ENCODE measurements at places on chromosomes 7 and 10.

DNA sequence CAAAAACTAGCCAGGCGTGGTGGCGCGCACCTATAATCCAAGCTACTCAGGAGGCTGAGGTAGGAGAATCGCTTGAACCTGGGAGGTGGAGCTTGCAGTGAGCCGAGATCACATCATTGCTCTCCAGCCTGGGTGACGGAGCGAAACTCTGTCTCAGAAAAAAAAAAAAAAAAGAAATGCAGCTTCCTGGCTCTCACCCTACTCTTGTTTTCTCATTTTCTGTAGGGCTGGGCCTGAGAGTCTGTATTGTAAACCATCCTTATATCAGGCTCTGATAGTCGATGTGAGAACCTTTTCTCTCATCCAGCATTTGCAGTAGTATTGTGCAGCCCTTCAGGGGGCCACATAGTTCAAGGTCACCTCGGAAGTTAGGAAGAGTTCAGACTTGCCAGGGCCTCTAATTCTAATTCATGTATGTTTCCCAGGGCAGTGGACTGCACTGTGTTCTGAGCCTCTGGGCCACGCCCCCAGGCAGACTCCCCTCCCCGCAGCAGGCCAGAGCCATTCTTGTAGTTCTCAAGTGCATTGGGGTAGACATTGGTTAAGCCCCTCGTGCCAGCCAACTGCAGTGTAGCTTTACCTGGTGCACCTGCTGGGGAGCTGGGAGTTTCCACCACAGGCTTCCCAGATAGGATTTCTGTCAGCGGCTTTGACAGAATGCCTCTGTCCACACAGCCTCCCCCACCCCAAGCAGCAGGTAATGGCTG, 38.3 kb upstream of the PDCD4 start:
- no peak for DNase-seq

DNA sequence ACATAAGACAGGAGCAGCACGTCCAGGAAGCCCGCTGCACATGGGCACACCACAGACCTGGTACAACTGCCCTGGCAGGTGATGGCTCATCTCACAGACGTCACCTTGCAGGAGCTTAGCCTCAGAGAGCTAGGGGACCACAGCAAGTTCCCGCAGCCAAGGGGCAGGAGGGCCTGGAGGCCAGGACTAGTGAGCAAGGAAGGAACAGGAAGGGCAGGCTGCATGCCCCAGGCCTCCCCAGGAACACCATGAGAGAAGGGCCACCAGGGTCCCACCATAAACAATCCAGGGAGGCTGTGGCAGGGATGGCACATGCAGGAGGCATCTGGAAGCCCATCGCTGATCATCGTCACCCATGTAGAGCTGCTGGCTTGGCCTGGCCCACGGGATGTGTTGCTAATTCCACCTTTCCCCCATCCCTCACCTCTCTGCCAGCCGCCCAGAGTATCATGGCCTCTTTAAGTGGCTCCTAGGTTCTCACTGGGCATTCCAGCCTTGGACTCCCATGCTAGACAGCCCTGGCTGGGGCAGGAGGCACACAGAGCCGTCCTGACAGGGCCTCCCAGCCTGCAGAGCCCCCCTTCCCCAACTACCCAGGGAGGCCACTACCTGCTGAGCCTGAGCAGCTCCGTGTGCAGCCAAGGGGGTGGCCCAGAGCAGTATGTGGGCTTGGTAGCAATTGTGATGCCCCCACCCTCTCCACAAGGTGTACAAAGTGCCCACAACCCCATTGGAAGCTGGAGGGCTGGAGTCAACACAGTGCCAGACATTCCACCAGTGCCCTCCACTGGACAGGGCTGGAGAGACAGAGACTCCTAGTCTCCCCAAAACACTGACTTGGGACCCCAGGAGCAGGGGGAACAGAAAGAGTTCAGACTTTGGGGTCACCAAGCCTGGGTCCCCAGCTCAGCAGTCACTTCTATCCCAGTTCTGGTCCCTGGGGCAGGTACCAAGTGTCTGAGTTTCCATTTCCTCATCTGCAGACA, 35.5 kb downstream of the GRID1 start:
- DNase-seq, result no peak

DNA sequence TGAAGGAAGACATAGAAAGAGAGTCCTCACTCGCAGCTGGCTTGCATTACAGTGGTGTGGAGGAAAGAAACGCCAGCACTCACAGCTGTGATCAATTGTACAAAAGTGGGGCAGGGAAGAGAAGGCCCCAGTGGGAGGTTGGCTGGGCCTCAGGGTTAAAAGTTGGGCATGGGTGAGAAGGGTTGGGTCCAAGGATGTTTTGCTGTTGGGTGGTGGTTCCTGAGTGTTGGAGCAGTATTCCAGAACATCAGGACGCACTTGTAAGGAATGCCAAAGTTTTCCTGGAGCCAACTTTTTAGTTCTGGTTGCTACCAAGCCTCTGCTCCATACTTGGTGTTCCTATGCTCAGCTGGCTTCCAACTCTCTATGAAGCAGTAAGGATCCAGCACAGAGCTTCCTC, 55.4 kb upstream of the MKRN1 start:
- no peak for DNase-seq

DNA sequence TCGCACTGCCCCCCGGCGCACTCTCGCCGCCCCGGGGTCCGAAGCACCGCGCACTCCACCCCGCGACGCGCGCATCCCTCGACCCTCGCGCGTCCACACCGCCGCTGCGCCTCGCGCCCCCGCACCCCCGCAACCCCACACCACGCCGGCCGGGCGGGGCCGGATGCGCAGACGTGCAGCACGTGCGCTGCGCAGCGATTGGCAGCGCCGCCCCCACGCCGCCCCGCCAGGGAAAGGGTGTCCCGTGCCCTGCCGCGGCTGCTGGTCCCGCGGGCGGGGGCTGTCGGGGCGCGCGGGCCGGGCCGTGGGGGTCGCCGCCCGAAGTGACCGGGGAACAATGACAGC, 53.7 kb upstream of the KDM7A start:
- peak; percentile 52 for DNase-seq

- no peak for DNase-seq
Observed at GRCh38 chr7:674454-675410, 51.8 kb upstream of the DNAAF5 start.

DNA sequence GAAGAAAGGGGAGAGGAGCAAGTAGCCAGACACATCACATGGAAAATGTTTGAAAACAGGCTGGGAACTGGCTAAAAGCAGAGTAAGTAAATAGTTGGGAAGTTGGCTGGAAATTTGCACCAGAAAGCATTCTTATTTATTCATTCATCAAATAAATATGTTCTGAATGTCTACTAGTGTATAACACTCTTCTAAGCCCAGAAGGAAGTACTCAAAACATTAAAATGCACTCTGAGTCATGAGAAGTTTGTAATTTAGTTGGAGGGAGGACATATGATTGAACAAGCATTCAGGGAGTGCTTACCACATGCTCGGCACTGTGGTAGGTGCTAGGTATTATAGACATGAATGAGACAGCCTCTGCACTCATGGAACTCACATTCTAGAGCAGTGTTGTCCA, 37.0 kb upstream of the CNNM1 start:
- DNase-seq, result no peak

DNA sequence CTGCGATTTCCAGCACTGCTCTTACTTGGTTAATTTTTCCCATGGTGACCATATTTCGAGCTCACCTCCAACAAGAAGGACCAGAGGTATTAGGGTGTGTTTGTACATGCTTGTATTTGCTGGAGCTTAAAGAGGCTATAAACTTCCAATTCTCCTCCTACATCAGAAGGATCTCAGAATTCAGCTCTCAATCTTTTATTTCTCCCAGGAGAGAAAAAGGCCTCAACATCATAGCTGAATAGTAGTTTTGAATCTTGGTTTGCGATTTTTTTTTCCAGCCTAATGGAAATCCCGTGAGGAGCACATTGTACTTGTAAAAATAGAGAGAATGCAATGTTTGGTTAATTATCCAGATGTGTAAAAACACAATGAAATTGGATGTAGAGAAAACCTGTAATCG, 69.7 kb downstream of the CPVL start:
- DNase-seq, result no peak

GRCh38 chr7:108051454-108051853, 48.5 kb upstream of the LAMB1 start:
- DNase-seq, result no peak

- DNase-seq, result no peak
Observed at GRCh38 chr7:3673524-3673923, 372.5 kb downstream of the SDK1 start.

DNA sequence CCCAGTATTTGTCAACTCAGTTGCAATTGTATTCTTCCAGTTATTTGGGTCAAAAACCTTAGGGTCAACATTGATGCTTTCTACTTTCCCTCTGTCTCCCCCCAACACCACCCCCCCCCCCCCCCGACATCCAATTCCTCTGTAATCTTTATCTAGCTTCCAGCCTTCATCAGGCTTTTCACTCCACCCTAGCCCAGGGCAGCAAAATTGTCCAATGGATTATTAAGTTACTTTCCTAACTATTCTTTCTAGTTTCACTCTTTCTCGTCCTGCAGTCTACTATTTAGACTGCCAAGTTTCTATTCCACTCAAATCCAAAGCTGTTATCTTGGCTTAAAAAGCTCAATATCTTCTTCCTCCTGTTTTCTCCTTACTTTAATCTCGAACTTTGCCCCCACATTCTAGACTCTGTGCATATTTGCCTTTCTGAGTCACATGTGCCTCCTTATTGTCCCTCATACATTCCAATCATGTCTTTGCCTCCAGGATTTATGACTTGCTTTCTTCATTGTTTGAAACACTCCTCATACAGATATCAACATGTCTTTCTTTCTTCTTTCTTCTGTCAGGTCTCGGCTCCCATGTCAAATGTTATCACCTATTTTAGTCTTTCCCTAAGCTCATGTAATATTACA, 196.6 kb upstream of the TMEM196 start:
- DNase-seq, result no peak

GRCh38 chr7:82805527-82805960, 357.1 kb downstream of the PCLO start:
- DNase-seq, result no peak

DNA sequence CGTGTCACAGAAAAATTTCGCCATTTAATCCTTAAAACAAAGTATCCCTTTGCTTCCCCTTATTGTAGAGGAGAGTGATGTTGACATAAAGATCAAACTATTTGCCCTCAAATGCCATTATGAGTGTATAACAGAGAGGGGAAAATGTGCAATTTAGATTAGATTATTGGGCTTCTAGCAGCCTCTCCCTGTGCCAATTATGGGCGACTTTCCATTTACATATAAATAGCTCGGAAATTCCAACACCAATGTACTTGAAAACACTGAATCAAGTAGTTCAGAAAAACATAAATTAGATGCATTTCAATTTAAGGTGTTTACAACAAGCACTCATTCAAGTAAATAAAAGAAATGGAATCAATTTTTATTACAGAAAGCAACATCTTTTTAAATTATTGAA, 64.6 kb upstream of the LRRN3 start:
- no peak for DNase-seq

DNA sequence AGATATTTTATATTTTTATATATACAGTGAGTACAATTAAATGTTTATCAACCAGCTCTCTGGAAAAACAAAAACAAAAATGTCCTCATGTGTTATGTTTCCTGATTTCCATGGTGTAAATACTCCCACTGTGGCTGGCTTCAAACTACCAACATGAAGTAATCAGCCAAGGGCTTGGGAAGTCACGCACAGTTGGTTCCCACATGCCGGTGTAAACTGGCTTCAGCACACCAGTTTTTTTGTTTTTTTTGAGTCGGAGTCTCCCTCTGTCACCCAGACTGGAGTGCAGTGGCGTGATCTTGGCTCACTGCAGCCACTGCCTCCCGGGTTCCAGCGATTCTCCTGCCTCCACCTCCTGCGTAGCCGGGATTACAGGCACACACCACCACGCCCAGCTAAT, 11.8 kb downstream of the OSBPL3 start:
- DNase-seq, result no peak

DNA sequence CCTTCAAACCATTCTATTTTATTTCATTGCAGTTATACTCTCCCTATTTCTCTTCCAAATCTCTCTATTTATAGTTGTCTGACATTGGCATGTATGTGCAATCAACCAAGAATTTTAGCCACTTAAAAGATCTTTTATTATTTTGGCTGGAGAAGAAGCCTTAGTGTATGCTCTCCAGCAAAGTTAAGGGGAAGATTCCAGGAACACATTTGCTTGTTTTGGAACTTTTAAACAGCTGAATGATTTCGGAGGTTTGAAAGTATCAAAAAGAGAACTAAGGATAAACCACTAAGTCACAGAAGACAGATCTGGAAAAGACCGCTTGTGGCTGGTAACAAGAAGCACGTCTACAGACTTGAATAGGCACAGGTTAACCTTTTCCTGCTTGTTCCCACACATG, 182.2 kb upstream of the FZD1 start:
- DNase-seq, result no peak

- DNase-seq, result no peak
Observed at GRCh38 chr7:142868986-142869415, 14.1 kb downstream of the EPHB6 start.

DNA sequence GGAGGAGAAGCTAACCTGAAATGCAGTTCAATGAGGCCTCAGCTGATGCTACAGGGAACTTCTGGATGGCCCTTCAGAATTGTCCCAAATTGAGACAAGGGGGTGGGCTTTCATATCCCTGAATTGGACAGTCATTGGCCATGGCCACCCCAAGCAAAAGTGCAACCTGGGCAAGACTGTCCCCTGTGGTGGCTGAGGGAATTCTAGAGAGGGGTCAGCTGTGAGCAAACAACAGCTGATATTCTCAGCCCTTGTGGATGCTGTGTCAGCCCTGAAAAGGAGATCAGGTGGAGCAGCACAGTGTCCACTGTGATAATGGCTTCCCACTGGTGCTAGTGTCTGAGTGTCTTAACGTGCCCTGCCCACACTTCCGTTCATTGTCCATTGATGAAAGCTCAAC, 76.6 kb downstream of the SLC16A9 start:
- no peak for DNase-seq

GRCh38 chr7:51316666-51317581, at the start of gene COBL:
TSS of gene COBL (minus strand) at chr7:51316809. CDS start at chr7:51316633, 176 bp downstream.
- no peak for DNase-seq

DNA sequence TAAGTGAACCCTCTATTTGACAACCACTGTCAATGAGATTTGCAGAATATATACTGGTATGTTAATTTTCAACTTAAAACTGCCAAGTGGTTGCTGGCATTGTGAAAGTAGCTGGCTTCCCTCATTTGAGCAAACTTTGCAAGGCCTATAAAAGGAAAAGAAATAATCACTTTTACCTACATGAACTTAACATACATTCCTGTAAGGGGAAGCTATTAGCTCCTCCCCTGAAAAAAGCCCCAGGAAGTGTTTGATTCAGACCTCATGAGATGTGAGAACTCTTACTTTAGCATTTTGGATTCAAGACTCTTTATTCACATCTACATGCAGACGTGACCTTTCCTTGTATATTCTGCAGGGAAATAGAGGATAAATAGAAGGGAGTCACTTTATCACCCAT, 175.6 kb downstream of the OTUD1 start:
- no peak for DNase-seq

DNA sequence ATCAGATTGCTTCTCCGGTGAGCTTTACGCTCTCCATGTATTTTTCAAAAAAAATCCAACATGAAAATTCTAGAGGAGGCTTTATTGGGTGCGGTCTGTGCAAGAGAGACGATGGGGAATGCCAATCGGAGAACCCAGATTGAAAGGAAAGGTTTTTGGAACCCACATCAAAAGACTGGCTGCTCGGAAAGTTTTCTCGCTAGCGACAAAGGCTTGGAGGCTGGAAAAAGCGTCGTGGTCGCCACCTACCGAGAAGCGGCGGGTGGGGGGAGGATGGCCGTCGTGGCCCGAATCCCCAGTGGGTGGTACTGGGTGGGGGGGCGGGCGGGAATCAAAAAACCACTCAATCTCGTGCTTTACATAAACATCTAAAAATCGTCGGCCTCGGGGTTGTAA, 1.1 kb upstream of the GTF2I start:
- DNase-seq, result peak; percentile 51
